ENCODE measurements at places on chromosomes 7 and 10.

- DNase-seq = no peak
Measured at GRCh38 chr7:107404740-107405537, 64.9 kb upstream of the GPR22 start.

DNA sequence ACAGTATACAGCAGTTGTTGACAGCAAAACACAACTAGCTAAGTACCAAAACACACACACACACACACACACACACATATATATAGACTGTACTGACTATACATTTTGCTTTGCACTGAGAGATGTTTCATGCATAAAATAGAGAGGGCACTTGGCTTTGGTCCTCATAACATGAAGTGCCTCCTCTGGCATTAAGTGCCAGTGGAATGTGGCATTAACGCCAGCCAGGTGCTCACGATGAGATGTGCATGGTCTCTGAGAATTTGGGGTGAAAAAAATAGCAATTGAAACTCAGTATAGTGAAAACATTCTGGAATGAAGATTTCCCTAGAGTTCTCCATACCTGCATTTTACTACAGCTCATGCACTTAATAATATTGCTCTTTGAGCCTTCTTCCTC is 70.0 kb upstream of the INSYN2A start:
- no peak for DNase-seq

GRCh38 chr10:130579913-130580312 is 443.7 kb downstream of the GLRX3 start:
- DNase-seq = no peak

DNA sequence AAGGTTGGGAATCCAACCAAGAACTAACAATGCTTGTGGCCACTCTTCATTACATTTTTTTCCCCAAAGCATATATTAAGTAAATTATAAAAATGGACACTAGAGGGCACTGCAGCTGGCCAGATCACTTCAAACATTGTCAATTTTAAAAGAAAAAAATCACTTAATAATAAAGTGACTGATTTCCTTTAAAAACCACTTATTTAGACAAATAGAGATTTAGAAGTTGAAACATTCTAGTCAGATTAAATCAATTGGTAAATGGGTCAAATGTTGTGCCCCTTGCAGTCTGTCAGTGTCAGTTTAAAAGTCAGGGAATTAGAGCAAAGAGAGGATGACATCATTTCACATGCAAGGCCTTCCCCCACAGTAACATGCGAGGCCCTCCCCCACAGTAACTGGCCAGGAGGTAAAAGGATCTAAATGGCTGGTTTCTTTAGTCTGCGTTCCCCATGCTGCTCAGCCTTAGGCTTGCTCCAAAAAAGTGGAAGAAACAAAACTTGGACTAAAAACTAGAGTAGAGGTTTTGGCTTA is 177.9 kb downstream of the SKAP2 start:
- DNase-seq = peak; percentile 67

- DNase-seq = no peak
Measured at GRCh38 chr10:35153716-35154115, 27.1 kb downstream of the CREM start.

DNA sequence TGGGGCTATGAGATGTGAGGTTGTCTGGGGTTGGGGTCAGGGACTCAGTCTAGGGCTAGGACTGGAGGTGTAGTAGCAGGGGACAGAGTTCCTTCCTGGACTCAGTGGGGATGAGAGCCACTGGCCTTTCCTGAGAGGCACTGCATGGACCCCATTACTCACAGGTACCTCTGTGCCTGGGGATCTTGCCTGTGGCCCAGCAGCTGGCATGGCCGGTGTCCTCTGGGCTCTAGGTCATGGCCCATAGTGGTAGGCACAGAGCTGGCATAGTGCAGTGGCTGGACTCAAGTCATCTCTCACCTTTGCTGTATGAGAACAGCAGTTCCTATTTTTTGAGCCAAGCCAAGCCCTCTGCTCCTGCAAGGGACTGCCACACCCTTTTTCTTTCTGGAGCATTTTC is 51.9 kb downstream of the NEURL1 start:
- no peak for DNase-seq

DNA sequence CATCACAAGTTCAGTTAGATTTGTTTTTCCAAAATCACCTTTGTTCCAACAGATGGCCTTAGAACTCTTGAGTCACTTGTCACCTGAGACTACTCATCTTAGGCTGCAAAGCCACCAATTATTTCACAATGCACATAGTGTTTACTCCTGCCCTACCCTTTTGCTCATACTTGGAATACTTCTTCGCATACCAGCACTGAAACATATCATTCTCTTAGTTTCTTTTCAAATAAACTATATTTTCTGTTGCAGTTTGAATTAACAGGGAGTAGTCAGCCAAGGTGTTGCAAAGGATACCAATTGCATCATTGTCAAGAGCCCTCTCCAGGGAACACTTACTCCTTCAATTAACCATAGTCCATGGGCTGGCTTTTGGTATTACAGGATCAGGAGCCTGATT is 71.0 kb downstream of the CASD1 start:
- no peak for DNase-seq

GRCh38 chr7:1422512-1423263 is 36.6 kb downstream of the MICALL2 start:
- DNase-seq = no peak
